CD4-positive, alpha-beta memory T cell (primary cell): ENCODE measurements at places on chromosomes 2 and 18.

- DNase-seq: no peak
Measured at GRCh38 chr2:127462461-127462860, 44.2 kb downstream of the PROC start.

DNA sequence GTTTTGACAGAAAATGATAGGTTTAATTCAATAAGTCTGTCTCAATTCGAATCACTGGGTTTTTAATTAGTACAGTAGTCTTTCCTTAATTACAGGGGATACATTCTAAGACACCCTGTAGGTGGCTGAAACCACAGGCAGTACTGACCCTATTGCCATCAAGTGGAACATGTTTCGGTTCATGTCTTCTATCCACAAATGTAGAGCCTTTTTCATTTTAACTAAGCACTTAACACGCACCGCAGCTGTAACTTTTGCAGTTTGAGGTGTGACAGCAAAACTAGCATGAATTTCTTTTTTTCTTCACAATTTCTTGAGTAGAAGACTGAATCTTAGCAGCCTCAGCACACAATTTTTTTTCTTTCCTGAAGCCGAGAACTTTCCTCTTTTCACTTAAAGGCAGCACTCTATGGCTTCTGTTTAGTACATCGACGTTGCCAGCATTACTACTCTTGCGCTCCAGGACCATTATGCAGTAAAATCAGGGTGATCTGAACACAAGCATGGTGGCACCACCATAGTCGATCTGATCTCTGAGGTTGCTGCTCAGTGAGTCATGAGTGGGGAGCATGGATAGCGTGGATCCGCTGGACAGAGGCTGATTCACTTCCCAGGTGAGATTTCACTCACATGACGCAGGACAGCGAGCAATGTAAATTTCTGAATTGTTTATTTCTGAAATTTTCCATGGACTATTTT is 805.1 kb downstream of the RNF144A start:
- no peak for DNase-seq

- no peak for DNase-seq
Measured at GRCh38 chr2:15976354-15976753, 36.0 kb downstream of the MYCN start.

- no peak for DNase-seq
Measured at GRCh38 chr2:235083822-235084221, 132.0 kb downstream of the SH3BP4 start.

DNA sequence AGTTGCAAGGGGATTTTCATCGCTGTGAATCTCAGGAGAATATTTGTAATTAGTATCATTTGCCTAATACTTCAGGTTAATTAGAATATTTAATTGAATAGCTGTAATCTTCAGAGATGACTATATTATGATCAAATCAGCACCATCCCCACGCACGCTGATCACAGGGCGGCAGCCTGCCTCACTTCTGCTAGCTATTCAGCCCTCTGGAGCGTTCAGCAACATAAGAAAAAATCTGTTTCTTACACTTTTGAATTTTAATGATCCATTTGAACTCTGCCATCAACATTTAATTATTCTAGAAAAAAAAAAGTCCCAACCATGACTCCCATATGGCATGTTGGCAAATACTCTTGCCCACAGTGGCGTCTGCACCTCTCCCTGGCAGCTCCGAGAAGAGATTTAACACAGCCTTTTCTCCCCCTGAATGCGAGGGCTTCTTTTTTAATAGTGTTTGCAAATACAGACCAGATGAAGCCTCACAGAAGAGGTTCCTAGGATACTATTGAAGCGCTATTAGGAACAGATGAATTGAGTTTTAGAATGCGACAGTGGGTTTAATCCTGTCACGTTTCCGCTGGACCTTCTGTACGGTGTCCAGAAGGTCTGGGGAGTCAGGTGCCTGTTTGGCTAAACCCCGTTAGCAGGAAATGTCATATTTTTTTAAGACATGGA is 731.9 kb upstream of the SALL3 start:
- no peak for DNase-seq

DNA sequence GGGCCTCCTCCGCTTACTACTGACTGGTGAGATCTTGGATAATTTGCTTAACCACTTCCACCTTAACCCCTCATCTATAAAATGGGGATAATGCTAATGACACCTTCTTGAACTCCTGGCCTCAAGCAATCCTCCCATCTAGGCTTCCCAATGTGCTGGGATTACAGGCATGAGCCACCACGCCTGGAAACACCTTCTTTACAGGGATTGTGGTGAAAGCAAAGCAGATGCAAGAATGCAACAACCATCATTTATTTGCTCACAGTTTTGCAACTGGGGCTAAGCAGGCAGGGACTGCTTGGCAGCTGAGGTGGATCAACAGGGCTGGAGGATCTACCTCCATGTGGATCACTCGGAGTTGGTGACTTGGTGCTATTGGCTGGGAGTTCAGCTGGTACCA is 76.2 kb upstream of the ZNF532 start:
- DNase-seq: no peak

DNA sequence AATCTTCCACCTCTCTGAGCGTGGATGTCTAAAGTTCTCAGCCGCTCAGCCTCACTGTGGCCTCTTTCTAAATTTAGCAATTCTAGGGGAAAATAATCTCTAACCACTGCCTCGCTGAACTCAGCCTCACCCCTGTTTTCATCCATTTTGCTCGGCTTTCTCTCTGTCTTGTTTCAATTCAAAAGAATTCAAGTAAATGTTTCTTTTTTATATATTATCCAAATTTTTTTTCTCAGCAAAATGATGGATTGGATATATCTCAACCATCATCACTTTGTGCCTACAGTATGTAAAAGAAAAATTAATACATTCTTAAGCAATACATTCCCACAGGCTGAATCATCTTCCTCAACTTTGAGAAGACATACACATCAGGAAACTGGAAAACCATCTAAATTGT is 24.0 kb upstream of the GALNT5 start:
- no peak for DNase-seq

DNA sequence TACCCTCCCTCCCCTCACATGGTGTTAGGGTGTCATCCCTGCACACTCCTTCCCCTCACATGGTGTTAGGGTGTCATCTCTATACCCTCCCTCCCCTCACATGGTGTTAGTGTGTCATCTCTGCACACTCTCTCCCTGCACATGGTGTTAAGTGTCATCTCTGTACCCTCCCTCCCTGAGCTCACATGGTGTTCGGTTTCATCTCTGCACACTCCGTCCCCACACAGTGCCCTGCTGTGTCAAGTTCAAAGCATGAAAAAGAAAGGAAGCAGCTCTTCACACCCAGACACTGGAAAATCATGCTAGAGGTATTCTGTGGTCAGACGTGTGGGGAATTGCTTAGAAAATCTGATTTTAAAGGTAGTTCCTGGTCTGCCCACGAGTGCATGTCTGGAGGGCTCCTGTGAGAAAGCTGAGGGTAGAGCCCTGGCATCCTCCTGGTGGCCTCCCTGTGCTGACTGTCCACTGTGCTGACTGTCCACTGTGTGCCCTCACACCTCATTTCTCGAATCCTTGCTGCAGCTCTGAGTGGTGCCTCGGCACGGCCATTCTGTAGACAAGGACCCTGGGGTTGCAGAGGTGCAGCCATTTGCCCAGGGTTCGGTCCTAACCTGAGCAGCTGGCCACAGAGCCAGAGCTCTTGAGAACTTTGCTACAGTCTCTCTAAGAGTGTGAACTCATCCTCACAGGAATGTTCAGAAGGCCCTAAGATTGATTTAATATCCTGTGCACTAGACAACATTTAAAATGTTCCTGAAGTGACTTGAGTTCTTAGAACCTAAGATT is 69.1 kb upstream of the NFATC1 start:
- no peak for DNase-seq

DNA sequence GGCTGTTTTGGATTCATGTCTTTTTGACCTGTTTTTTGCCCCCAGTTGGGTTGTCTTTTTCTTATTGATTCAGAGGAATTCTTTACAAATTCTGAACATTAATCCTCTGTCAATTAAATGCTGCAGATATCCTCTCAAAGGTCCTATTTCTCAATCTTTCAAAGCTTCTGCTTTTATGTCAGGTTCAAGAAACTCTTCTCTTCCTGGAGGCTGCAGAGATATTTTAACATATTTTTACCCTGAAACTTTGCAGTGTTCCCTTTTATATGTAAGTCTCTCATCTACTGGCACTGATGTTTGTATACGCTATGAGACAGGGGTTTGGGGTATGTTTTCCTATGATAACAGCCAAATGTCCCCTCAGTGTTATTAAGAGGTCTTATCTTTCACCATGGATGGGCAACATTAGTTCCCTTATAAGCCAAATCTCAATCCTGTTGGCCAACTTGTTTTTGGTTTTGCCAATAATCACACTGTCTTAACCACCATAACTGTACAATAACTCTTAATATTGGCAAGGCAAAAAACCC is 159.3 kb downstream of the HDAC4 start:
- no peak for DNase-seq

DNA sequence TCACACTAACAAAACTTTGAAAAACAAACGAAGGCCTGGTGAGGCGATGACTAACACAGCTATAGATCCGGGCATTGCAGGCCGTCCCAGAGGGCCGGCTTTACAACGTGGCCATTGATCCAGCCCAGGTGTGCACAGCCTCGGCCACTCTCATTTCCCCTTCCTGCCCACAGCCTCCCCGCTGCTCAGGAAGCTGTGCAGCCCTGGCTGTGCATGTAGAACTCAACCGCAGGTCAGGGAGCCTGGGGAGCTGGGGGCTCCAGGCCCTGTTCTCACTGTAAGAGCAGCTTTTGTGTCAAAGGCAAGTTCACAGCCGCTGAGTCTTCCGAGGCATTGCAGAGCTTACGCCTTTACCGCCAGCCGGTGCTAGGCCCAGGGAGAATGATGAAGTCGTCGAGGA is 87.2 kb downstream of the LONRF2 start:
- DNase-seq: peak; percentile 45
